ENCODE measurements at places on chromosomes 3 and 15.

GRCh38 chr15:76994971-76995945, at the start of gene PSTPIP1:
PSTPIP1 (plus strand) TSS chr15:76995126; CDS start chr15:76995574, 448 bp downstream.
- DNase-seq = no peak

- no peak for DNase-seq
These were observed 188.5 kb downstream of the FAM43A start for GRCh38 chr3:194874206-194874605.

DNA sequence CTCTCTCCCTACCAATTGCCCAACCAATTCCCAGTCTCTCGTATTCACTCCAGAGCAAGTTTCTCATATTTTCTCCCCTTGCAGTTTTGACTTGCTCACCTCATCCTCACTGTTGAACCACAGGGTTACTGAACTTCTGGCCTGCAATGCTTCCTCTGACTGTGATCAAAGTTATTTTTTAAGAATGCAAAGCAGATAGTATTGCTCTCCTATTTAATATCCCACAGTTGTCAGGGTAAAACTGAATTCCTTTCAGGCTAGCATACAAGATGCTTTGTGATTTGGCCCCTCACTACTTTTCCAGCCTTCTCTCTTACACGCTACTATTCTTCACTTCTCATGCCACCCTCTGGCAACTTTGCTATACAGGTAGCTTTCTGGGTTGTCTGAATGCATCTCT, 80.9 kb downstream of the LRRFIP2 start:
- no peak for DNase-seq

- DNase-seq = peak; percentile 84
These were observed 6.9 kb upstream of the PPP1R2 start for GRCh38 chr3:195549931-195550519.

- DNase-seq = no peak
These were observed 7.4 kb downstream of the A4GNT start for GRCh38 chr3:138124706-138125355.

GRCh38 chr15:34006381-34006780, 32.6 kb downstream of the AVEN start:
- no peak for DNase-seq

DNA sequence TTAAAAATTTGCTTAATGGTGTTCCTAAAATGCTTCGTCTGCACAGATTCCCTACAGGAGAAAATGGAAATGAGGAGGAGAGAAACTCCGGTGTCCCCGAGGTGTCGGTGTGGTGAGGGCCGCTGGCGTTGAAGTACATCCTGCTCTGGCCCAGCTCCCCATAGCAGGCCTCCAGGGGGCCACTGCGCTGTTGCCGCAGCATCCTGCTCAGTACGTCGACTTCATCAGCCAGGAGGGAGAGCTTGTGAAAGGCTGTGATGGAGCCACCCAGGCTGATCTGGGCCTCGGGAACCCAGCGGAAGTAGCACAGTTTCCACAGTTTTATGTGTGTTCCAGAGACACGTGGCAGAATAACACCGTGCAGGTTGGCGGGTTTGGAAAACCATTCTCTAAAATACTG, 37.8 kb downstream of the FAN1 start:
- no peak for DNase-seq

DNA sequence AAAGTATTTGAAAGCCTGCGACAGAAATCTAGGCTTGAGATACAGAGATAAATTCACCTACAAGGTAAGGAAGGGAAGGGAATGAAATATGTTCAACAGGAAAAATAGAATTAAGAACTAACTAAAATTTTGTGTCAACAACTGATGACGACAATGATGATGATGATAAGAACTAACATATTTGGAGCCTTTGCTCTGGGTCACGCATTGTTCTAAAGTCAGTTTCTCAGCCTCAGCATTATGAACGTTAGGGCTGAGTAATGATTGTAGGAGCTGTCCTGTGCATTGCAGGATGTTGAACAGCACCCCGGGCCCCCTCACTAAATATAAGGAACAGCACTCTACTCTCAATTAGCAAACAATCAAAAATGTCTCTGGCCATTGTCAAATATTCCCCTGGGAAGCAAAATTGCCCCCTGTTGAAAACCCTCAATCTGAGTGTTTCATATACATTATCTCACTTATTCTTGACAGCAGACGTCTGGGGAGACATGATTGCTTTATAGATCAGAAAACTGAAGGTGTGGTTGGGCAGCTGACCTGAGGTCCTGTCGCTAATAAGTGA, 88.5 kb downstream of the ERC2 start:
- no peak for DNase-seq

- DNase-seq = no peak
These were observed 41.7 kb downstream of the CCR3 start for GRCh38 chr3:46283881-46284450.

- DNase-seq = no peak
These were observed 47.7 kb downstream of the MORC1 start for GRCh38 chr3:109070211-109070610.

- DNase-seq = no peak
These were observed 28.3 kb downstream of the PDCD6IP start for GRCh38 chr3:33826688-33827087.

GRCh38 chr3:56825567-56826438, 24.1 kb upstream of the ARHGEF3 start:
- DNase-seq = no peak

GRCh38 chr3:123330441-123330991, 118.4 kb downstream of the ADCY5 start:
- DNase-seq = no peak

DNA sequence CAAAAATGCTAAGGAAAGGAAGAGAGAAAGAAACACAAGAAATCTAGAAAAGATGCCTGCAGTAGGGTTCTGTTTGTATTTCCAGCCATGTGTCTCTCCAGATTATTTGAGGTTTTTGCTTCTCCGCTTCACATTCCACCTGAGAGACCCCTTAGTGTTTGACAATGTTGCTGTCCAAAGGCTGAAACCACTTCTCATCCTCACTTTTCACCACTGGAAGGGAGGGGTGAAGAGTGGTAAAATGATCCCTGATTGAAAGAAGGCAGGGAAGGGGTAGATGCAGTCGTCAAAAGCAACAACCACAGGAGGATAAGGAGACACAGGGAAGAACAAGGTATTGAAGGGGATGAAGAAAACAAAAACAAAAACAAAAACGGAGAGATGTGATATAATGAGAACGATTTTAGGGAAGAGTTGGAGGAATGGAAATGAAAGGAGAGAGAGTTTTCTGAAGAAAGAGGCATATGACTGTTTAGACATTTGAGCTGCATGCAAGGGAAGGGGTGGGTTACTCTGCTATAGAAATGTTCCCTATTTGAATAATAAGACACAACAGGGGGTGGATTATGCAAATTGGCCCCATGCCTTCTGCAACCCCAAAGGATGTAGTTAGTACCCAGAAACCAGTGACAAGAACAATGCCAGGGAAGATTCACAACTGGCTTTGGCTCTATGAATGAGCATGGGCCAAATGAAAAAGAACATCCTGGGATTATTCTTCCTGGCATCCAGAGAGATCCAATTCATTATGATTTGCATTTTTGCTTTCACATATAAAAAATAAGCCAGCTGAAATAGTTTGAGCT, 235.9 kb downstream of the GAP43 start:
- no peak for DNase-seq

DNA sequence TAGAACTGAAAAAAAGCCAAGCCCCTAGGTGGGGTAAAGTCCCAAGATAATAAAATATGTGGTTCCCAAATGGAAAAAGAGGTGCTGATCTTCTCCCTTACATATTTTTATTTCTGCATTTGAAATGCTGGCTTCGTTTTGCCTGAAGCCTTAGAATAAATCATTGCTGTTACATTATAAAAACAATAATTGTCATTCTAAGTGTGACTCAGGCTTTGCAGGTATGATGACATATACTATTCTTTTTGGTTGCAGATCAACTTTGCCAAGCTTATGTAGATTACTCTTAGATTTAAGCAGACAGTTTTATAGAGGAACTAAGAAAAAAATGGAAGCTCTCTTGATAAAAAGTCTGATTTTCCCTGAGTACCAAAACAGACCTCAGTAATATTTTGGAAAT, 7.5 kb downstream of the IDH3A start:
- no peak for DNase-seq

All from DMS79 treated with DMSO at 0.1 percent for 48 hours (cell line).